ENCODE measurements at places on chromosomes 6 and 20.

DNA sequence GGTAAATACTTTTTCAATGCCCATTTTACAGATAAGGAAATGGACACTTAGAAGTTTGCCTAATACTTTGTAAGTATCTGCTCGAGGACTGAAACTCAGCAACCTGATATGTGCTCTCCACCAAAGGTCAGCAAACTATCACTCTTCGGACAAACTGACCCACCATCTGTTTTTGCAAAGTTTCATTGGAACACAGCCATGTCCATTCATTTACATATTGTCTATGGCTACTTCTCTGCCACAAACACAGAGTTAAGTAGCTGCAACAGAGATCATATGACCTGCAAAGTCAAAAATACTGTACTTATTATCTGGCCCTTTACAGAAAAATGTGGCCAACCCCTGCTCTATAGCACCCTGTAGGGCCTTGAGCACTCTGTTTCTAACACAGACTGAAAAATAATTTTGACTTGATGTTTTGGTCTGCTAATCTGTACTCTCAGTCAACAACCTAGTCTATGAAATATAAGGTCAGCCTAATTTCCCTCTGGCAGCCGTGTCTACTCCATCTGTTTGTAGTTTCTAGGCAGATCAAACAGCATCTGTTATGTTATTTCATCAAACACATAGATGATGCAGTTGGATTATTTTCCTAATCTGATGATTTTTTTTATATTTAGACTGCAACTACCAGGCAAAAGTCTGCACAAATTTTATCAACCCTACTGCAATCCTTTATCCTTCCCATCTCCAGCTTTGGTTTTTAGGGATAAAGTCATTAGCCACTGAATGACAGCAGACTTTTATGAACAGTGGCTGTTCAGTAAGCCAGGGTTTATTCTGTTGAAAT, 41.4 kb upstream of the BEND6 start:
- DNase-seq: no peak

DNA sequence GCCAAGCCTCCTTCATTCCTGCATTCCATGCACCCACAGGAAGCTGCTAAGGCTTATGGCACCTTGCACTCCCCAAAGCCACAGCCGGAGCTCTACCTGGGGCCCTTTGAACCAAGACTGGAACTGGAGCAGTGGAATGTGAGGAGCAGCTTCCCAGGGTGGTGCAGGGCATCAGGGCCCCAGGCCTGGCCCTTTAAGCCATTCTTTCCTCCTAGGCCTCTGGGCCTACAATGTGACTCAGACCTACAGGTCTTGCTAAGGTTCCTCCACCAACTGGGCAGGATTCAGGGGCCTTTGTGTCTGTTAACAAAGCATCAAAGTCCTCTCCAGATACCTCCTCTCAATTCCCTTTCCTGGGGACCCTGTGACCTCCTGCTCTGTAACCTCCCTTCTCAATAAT, 36.2 kb downstream of the SF3B5 start:
- DNase-seq: no peak

DNA sequence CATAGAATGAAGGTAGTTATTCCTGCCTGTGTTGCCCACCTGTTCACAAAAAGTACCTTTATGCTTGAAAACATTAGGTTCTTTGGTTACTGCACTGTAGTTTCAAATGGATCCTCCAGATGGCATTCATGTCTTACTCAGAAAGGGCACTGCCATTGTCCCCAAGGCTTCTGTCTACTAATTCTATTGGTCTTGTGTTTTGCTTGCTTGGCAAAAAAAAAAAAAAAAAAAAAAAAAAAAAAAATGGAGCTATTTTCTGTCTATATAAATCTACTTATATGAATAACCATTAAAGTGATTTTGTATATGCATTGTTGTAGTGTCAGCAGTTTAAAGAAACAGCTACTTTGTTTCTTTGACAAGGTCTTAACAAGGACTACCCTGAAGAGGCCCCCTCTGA, 12.7 kb upstream of the EFHC1 start:
- DNase-seq: peak; percentile 26

DNA sequence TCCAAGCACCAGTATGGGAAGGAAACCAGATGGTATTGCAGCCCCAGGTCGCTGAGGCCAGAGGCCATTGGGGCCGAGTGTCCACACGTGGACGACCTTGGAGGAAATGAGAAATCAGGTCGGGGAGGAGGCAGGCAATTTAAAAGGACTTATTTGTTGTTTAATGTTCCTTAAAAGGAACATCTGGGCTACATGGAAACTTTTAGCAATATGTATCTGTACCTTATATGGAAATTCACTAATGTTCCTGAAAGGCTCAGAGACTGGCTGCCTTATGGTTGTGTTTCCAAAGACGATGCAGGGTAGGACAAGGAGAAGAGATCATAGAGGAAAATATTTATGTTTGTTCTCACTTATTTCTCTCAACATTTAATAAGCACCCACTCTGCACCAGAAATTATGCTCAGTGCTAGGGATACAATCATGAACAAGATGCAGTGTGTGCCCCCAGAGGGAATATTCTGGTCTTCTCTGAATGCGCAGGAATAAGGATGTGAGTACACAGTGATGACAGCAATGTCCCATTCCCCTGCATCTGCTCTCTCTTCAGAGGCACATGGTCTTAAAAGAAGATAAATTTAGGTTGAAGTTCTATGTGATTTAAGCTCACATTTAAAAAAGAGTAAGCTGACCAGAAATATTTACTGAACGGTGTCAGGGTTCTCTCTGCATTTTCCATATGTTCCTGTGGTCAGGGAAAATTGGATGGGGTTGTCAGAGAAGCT, 3.4 kb downstream of the BNIP5 start:
- DNase-seq: no peak

GRCh38 chr6:19175023-19175422, 662.1 kb upstream of the ID4 start:
- no peak for DNase-seq

GRCh38 chr6:105897131-105897530, 189.0 kb upstream of the PRDM1 start:
- DNase-seq: no peak

- no peak for DNase-seq
Observed at GRCh38 chr6:16585805-16586204, 175.5 kb downstream of the ATXN1 start.

GRCh38 chr20:31698803-31699718, 23.6 kb downstream of the BCL2L1 start:
- DNase-seq: peak; percentile 7

- no peak for DNase-seq
Observed at GRCh38 chr6:26214803-26215584, 127.8 kb downstream of the HFE start.

DNA sequence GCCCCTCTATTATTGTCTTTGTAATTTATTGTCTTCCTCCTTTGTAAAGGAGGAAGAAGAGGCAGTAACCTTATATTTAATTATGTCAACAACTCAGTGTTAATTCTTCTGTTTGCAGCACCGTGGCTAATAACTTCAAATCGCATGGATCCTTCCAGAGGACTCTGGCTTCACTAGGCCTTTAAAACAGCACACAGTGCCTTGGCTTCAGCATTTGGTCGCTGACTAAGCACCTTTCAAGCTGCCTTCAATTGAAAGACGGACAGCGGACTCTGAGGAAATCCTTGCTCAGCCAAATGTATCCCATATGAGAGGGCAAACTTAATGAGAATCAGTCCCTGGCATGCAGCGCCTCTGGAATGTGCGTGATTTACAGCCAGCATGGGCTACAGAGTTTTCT, 64.2 kb downstream of the SGK1 start:
- no peak for DNase-seq

GRCh38 chr6:19434065-19434464, 403.1 kb upstream of the ID4 start:
- DNase-seq: no peak

DNA sequence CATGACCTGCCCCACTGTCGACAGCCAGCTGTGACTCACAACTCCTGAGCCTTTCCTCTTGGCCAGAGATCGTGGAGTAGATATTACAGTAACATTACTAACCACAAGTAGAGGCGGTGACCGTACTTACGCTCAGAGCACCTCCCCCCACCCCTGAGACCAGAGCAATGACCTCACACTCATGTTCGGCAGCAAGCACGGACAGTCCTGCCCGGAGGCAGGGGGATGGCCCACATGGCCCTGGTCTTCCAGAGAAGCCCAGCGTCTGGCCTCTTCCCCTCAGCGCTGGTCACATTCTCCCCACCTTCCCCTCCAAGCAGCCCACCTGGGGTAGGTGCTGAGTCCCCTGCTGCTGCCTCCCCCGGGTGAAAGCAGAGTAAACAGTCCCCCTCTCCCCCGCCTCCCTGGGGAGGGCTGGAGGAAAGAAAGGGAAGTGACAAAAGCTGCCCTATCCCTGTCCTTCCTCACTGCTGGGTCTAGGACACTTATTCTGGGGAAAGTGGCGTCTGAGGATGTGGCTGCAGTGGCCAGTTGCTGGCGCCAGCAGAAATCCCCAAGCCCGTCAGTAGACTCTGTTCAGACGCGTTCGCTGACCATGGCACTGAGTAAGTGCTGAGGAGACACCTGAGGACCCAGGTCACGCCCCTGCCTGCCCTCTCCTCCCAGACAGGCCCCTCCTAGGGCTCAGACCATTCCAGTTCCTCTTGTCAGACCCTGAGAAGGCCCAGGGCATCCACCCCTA, 68.5 kb downstream of the MRPL14 start:
- DNase-seq: no peak

Measured in NCI-H1417 treated with DMSO at 0.1 percent for 48 hours (cell line).